ENCODE measurements at places on chromosomes 3 and 15. TPM values are rescaled to one million over a fixed set of nuclear protein-coding genes. Genes with fewer than 3 reads are reported as not detected.

The SLITRK3 gene
- not detected for polyA plus RNA-seq

DNA sequence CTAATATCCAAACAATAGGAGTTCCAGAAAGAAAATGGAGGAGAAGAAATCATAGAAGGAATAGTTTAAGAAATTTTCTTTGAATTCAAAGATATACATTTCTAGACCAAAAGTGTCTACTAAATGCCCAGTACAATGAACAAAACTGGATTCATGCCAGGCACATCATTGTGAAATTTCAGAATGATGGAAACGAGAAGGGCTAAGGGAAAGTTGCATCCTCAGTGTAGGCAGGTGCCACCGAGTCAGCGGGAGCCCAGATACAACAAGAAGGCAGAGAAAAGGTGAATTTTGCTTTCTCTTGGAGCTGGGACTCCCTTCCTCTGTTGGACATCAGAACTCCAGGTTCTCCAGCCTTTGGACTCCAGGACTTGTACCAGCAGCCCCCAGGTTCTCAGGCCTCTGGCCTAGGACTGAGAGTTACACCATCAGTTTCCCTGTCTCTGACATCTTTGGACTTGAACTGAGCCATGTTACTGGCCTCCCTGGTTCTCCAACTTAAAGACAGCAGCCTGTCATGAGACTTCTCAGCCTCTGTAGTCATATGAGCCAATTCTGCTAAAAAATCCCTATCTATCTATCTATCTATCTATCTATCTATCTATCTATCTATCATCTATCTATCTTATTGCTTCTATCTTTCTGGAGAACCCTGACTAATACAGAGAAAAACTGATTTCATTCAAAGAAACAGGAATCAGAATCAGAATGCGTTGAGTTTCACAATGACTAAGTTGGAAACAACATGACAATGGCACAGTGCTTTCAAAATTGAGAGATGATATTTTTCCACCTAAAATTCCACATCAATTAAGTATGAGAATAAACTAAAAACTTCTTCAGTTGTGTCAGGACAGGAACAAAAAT lies 207.7 kb downstream of the FAM43A start:
- DNase-seq, result no peak

DNA sequence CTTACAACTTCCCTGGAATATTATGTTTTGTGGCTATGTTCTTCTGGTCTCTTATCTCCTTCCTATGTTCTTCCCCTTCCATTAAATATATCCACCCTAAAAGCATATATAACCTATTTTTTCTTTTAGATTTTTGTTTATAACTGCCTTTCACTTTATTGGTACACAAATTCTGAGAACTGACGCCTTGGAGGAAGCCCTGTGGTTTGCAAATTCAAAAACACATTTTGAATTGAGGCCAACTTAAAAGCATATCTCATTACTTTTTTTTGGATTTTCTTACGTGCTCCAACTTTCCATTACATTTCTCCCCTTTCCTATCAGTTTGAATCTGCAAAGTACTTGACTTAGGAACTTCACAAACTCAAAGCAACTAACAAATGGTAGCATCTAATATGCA lies 15.3 kb upstream of the COLQ start:
- DNase-seq, result no peak

The LNP1 gene
- polyA plus RNA-seq, result 0.07 TPM

DNA sequence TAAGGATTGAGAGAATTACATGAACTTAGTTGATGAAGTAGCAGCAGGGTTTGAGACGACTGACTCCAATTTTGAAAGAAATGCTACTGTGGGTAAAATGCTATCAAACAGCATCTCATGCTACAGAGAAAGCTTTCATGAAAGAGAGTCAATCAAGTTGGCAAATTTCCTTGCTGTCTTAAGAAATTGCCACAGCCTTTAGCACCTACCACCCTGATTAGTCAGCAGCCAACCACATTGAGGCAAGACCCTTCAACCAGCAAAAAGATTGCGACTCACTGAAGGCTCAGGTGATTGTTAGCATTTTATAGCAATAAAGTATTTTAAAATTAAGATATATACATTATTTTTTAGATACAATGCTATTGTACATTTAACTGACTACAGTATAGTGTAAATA lies 80.9 kb downstream of the RAP2B start:
- peak; percentile 60 for DNase-seq

The PATL2 gene
- 1.8 TPM for polyA plus RNA-seq

DNA sequence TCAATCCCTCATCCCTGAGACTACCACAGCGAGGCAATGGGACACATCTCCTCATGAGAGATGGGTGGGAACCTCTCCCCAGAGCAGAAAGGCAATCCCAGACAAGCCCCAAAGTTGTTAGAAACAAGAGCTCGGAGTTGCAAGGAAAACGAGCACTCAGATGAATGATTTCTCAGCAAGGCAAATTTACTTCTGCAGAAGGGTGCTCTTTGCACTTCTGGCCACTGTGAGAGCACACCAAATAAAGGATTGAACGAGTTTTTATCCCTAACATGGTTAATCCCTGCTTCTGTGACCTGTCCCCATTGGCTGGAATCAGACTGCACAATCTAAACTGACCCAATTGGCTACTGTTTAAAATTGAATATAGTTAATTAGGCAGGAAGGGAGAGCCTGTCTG lies 339.1 kb upstream of the POU1F1 start:
- no peak for DNase-seq

The TRIM69 gene
- polyA plus RNA-seq, result 14.7 TPM

DNA sequence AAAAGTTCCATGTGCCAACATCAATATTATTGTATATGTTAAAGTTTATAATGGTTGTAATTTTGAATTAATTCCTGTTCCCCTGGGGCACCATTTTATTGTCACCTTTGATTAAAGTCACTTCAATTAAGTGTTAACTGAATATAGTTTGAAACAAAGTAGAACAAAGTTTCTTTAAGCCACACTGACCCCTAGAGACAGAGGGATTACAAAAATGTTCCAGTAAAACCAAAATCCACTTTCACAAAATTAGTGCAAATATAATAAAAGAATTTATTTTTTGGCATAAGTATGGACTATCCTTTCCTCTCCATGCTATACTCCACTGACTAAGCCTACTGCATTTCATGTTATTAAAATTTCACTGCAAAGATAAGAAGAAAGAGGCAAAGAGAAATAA lies 123.9 kb downstream of the ZMAT3 start:
- no peak for DNase-seq

DNA sequence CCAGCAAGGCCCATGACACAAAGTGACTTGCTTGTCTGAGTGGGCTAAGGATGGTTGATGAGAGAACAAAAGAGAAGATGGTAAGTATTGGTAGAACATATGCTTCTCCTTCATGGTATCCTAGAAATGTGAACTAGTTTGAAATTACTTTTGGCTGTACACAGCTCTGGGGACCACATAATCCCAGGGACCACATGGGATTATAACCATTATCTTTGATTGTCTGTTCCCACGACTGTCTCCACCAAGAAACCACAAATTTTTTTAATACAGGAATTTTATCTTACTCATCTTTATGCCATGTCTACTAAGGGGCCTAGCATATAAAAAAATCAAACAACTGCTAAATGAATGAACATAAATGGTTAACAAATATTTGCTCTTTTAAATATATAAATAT lies 155.3 kb upstream of the PRICKLE2 start:
- DNase-seq, result no peak

GRCh38 chr3:170631755-170632488 lies 46.0 kb upstream of the SLC7A14 start:
- no peak for DNase-seq

GRCh38 chr15:98174841-98175240 lies 214.3 kb downstream of the ARRDC4 start:
- DNase-seq, result no peak

Measured in CD14-positive monocyte (primary cell).